ENCODE measurements at places on chromosomes 11 and 22.

DNA sequence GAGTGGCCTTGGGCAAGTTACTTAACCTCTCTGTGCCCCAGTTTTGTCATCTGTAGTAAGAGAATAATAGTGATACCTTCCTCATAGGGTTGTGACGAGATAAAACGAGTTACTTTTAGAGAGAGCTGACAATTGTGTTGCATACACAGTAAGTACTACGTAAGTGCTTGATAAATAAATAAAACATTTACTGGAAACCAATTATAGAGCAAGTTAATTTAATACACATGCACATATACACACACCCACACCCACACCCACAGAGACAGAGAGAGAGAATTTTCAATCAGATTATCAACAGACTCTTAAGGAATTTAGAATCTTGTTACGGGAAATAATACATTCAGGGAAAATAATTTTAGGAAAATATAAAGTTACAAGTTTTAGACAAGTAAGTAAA lies 1045.8 kb upstream of the TENM4 start:
- no peak for DNase-seq

DNA sequence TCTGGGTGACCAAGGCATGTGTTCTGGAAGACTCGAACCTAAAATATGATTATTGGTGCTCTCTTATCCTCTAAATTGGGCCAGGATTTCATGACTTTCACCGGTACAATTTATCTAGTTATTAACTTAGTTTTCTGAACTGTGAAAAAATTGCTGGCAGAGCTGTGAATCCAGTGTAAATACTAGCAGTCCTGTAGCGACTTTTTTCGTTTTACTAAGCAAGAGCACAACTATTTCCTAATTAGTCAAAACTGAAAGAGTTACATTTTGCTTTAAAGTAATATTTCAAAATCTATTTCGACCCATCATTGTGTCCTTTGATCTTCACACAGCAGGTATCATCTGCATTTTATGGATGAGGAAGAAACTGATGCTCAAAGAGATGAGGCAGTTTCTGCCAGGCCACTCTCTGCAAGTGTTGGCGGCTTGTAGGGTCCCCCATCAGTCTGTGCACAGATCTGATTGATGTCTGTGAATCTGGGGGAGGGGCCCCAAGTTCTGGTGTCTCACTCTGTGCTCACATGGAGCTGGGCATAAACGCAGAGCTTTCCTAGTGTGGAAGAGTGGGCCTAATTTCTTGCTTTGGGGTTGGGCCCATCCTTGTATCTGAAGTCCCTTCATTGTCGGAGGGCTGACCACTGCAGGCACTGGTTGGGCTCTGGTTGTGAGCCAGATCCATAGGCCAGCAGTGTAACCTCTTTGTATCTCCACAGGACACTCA lies 1.4 kb upstream of the TRMT2A start:
- DNase-seq: peak; percentile 1

GRCh38 chr11:133266986-133267385 lies 265.3 kb downstream of the OPCML start:
- DNase-seq: no peak

- no peak for DNase-seq
Measured at GRCh38 chr22:31143537-31143936, 3.2 kb upstream of the PLA2G3 start.

DNA sequence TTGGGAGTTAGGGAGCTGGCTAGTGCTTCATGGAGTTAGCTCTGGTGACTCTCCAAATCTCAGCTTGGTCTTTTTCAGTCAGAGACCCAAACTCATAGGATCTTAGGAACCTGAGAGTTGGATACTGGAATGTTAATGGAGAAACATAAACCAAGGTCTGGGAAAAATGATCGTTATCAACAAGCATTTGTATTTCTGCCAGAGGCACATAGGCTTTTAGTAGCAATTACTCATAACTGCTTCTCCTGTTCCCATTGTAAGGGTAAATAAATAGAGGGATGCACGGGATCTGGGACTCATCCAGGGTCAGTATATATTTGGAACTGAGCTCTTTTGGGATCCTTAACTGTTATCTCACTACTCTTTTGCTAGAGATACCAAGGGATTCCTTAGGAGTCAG lies 4.8 kb downstream of the BARX2 start:
- no peak for DNase-seq

DNA sequence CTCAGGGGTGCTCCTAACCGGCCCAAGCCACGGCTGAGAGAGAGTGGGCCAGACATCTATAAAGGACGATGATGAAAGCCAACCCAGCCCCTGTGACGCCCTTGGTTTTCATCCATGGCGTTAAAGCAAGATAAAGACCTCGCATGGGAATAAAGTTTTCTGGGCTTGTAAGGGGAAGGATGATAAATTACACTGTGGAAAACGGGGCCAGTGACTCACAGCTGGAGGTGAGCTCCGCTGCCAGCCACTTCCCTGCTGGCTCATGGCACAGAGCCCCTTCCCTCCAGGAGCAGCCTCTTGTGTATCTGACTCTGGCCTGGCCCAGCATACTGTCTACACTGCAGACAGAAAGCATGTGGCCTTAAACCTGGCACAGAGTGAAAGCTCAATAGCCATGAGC lies 503.2 kb upstream of the B3GAT1 start:
- DNase-seq: no peak

GRCh38 chr11:73288873-73289707 lies 17.0 kb downstream of the P2RY6 start:
- DNase-seq: peak; percentile 88
